ENCODE measurements at places on chromosomes 7 and 10.

DNA sequence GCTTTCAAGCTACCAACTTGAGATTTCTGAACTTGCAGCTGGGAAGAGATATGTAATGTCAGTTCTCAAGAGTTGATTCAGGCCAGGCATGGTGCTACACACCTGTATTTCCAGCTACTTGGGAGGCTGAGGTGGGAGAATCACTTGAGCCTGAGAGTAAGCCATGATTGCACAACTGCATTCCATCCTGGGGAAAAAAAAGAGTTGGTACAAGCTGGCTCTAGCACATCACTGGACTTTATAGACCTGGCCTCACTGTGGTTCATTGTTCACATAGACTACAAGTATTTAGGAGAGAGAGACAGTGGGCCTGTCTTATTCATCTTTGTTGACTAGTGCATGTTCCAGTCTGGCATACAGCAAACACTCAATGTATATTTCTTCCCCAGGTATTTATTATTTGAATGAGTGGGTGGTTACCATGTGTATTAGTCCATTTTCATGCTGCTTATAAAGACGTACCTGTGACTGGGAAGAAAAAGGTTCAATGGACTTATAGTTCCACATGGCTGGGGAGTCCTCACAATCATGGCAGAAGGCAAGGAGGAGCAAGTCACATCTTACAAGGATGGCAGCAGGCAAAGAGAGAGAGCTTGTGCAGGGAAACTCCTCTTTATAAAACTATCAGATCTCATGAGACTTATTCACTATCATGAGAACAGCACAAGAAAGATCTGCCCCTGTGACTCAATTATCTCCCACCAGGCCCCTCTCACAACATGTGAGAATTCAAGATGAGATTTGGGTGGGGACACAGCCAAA lies 176.5 kb downstream of the PFKFB3 start:
- no peak for DNase-seq

DNA sequence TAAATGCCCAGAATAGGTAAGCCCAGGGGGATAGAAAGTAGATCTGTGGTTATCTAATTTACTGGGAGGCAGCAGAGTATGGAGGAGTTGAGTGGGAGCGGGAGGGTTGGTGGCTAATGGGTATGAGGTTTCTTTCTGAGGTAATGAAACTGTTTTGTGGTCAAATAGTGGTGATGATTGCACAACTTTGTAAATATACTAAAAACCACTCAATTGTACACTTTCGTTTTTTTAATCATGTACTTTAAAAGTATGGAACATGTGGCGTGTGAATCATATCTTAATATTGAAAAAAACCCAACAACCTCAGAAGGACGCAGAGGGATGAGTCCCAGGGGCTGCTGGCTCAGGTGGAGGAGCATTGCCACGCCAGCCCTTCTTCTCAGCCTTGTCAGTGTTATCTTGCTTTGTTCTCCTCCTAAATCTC lies 118.1 kb downstream of the WDR11 start:
- no peak for DNase-seq

- DNase-seq, result no peak
Observed at GRCh38 chr7:118312051-118312450, 87.5 kb downstream of the ANKRD7 start.

DNA sequence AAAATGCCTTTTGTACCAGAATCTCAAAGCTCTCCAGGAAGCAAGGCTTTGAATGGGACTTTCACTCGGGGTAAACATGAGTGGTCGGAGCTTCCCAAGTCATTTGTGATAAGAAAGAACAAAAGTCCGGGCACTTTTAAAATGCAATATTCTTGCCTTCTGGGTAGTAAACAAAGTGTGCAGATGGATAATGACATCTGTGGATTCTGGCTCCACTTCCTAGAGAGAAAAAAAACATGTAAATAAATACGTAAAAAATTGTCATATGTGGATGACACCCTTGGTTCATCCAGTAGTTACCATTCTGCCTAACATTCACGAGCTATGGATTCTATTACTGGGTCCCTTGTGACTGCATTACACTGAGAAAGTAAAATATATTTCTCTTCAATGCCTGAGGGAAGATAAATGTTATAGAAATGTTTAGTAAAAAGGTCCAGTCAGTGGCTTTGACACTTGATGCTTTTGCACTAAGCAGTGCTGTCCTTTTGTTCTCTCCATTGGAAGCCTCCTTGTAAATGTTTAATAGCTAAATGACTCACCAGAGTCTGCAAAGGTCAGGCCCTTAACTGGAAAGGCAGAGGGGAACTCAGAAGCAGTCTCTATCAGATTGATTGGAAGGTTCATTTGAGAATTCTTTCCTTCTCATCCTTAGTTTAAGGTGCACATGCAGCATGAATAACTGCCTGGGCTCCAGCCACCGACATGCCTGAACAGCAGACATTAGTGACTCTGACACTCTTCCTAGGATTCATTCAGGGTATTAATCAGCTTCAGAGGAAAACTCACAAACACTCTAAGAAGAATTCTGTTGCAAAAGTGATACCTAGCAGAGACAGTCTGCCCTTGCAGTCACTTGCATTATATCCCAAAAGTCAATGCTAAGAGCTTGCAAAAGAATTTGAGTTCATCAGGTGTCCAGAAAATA lies 11.7 kb upstream of the EDRF1 start:
- DNase-seq, result no peak

- DNase-seq, result no peak
Observed at GRCh38 chr7:92588561-92588960, 1.6 kb downstream of the FAM133B start.

- DNase-seq, result no peak
Observed at GRCh38 chr7:26592011-26592410, 272.4 kb downstream of the SKAP2 start.

- no peak for DNase-seq
Observed at GRCh38 chr10:131083915-131084790, 227.4 kb downstream of the TCERG1L start.

- DNase-seq, result no peak
Observed at GRCh38 chr10:77285529-77286182, 352.0 kb downstream of the KCNMA1 start.

DNA sequence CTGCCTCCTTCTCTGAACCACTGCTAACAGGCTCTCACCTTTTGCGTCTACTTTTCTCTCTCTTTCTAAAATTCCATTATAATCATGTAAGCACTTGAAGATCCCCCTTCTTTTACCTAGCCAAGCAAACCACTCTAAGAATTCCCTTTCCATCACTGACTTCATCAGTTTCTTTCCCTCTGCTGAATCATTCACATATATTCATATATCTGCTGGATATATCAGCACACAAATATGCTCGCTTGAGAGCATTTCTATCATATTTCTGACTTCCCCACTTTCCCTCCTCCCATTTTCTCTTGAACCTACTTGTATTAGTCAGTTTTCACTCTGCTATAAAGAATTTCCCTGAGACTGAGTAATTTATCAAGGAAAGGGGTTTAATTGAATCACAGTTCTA lies 84.2 kb upstream of the LRRN3 start:
- no peak for DNase-seq

DNA sequence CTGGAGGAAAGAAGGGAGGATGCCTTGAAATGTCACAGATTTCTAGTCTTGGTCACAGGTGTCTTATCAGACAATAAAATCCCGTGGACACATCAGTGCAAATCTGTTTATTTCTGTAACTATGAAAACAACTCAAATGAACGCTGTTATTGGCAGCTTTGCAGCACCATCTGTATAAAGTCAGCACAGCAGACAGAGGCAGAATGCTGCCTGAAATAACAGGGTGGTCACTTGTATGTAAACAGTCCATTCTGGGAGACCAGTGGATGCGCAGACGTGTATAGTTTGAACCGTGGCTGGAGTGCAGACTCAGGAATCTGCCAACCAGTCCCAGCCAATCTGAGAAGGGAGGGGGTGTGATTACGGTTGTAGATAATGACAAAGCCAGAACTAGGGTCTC lies 54.8 kb downstream of the SEC23IP start:
- DNase-seq, result no peak

DNA sequence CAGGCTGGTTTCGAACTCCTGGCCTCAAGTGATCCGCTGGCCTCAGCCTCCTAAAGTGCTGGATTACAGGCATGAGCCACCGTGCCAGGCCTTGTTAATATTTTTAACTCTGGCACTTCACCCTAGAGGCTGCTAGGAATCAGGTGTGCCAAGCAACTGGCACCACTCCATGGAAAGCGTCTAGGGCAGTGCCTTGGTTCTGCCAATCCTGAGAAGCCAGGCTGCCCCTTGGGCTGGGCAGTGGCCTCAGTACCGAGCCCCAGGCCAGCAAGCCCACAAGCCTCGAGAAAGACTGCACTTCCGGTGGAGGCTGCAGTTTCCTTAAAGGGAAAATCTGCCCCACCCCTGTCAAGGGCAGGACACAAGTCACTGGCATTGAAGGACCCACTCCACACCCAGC lies 11.3 kb downstream of the ALKBH4 start:
- DNase-seq, result no peak

DNA sequence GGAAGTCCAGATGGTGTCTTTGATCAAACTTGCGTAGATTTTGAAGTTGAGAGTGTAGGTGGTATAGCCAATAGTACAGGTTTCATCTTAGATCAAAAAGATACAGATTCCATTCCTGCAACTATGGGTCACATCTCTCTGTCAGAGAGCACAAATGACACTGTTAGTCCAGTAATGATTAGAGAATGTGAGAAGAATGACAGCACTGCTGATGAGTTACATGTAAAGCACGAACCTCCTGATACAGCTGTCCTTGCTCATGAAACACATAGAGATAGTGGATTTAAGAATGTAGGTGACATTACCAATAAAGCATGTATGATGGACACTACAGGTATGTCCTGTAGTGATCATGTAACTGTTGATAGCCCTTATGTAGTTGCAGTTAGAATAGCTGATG lies 59.1 kb downstream of the LOXL4 start:
- no peak for DNase-seq

- no peak for DNase-seq
Observed at GRCh38 chr10:17548770-17549169, 68.4 kb downstream of the HACD1 start.

DNA sequence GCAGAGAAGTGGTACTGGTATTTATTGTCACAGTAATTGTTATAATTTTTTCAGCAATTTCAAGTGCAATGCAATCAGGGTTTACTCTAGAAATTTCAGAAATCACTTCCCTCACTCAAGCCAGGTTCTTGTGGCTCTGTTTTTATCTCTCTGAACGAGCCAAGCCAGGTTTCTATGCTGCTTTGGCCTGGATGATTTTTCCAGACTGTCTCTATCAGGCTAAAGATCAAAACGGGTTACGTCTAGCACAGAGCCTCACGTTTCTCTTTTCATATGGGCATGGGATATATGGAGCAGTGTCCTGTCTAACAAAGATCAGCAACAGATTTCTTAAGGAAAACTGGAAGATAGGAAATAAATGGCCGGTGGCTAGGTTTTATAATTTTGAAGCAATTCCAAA lies 1105.3 kb downstream of the NRG3 start:
- no peak for DNase-seq

DNA sequence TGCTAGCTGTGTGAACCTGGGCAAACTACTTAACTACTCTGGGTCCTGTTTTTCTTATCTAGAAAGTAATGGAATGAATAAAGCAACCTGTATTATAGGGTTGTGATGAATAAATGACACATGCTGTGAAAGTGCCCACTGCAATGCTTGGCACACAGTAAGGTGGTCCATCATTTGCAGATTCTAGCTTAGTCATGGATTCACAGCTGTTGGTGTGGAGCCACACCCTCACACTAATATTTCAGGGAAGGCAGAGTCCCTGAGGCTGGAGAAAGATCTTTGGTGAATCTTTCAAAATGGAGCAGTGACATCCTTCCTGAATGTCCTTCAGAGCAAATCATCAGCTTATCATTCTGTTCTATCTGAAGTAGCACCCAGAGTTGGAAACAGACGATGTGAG lies 60.6 kb downstream of the A1CF start:
- no peak for DNase-seq

DNA sequence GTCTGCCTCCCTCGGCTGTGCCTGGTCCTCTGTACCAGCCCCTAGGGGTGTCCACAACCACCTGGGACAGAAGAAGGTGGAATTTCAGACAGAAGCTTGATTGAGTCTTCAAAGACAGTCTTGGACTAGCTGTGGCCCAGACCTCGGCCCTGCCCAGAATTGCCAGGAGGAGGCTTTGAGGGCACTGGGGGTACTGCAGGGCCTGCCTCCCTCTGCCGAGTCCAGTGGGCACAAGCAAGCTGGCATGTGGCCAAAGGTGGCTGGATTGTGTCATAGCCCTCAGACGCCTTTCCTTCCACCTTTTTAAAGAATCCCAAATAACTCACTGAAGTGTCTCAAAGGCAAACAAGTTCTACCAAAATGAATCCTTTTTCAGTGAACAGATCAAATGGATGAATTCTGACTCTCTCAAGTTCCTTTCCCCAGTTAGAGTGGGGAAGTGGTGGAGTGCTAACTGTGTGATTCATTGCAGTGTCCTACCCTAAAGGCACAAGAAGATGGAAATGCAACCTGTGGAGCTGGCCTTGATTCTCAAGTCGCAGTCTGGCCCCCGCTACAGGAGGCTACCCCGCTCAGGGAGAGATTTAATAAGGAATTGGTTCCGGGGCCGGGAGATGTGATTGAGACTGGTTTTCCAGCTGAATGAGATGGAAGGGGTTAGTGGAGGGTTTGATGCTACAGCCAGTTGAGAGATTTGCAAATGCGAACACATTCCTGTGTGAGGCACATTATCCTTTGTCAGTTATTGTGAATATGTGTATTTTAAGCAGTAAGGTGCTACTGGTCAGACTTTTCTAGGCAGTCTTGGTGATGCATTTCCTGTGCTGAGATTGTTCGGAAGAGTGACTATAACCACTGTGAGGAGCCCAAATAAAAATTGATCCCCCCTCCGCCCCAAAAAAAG lies 28.8 kb upstream of the SLC26A4 start:
- no peak for DNase-seq
